ENCODE measurements at places on chromosomes 11 and 22.
A peak's percentile ranks its signal among the peaks of the same experiment; 100 is the strongest.

- DNase-seq: no peak
These were observed 44.4 kb upstream of the CLDN5 start for GRCh38 chr22:19568337-19569275.

- DNase-seq: no peak
These were observed 445.9 kb upstream of the ANO3 start for GRCh38 chr11:25886036-25886435.

DNA sequence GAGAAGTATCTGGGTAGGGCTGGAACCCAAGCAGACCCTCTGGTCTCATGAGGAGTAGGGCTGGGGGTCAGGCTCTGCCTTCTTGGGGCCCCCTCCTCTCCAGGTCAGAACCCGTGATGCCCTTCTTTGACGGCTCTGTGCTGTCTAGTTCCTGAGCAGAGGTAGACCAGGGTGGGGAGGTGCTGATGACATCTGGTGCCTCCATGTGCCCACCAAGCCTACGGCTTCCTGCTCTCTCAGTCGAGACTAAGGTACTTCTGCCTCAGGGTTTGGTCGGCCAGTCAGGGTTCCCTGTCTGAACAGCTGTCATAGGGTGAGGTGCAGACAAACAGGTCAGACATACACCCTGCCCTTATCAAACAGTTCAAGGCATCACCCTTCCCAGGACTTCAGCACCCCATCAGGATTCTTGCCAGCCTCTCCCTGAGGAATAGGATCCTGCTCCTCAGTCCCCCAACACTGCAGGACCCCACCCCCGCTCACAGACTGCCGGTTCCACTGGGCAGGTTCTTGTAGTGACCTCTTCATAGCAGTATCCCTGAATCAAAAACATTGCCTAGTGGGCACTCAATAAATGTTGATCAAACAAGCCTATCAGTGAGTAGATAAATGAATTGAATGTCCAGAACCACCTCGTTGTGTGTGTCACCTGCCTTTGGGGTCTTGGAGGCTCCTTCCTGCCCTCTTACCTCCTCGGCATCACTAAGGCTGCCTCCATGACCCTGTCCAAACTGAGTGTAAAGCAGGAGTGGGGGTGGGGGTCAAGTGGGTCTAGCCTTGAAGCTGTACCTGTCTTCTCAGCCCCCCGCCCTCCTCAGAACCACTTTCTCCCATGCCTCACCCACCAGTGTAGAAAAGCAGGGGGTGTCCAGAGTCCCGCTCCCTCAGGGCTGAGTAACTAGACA lies 158.2 kb downstream of the BUD13 start:
- DNase-seq: no peak

DNA sequence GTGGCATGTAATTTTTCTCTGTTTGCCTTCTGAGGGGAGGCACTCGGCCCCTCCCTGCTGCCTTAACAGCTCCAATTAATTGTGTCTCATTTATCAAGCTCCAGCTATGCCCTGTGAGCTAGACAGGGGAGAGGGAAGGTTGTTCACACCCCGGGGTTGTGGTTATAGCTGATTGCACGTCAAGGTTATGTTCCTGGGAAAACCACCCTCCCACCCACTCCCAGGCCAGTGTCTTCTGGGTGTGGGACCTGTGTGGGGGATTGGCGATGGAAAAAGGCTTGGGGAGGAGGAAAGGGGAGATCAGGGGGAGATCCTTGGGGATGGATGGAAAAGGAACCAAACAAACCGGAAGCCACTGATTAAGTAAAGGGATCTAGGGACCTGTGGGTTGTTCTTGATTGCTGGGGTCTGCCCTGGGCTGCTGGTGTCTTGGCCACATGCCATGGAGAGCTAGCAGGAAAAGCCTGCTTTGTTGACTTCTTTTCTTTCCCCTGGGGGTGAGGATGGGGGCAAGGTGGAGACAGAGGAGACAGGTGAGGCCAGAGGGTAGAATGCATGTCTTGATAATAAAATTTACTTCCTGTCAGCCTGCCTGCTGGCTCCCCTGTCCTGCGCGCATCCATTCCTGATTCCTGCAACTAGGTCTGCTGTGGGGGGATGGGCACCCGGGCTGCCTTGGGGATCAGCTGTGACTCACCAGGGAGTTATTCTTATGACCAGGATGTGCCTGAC lies 13.5 kb upstream of the SORL1-AS1 start:
- peak; percentile 19 for DNase-seq

- DNase-seq: no peak
These were observed 36.1 kb upstream of the SCN3B start for GRCh38 chr11:123690485-123690884.

GRCh38 chr22:36077271-36077670 lies 48.6 kb upstream of the RBFOX2 start:
- no peak for DNase-seq

DNA sequence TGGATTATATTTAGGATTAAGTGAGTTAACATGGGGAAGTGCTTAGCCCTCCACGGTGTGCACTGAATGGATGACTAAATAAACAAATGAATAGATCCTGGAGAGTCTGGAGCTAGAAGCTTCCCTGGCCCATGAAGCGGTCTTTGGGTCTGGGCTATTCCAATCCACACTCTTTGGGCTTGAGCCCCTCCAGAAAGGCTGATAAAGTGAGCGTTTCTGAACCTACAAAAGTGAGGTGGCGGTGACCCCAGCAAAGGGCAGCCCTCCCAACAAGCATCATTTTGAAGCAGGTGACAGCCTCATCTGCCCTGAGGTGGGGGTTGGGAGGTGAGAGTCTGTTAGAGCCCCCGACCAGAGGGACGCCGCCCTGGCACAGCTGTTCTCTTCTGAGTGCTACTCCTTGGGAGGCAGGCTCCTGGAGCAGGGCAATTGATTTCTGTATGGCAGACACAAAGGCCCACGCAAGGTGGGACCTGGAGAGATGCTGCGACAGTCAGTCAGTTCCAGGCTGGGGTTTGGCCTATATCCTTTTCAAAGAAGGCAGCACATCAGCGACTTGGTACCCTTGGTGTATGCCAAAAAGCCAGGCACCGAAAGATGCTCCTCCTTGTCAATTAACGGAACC lies 157.8 kb downstream of the CACNA1I start:
- DNase-seq: no peak

DNA sequence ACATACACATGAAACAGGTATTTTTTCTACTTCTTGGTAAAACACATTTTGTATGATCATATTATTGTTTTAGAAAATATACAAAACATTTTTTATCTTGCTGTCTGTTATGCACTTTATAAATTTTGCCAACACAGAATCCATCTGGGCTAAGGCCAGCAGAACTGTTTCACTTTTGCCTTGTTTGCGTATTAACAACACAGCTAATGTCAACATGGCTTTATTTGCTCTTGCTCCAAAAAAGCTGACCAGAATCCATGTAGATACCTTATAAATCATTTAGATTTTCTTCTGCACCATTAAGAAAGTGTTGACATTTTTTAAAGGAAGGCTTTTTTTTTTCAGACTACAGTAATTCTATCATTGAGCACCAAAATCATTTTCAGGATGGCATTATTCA lies 58.1 kb upstream of the PGR start:
- no peak for DNase-seq

DNA sequence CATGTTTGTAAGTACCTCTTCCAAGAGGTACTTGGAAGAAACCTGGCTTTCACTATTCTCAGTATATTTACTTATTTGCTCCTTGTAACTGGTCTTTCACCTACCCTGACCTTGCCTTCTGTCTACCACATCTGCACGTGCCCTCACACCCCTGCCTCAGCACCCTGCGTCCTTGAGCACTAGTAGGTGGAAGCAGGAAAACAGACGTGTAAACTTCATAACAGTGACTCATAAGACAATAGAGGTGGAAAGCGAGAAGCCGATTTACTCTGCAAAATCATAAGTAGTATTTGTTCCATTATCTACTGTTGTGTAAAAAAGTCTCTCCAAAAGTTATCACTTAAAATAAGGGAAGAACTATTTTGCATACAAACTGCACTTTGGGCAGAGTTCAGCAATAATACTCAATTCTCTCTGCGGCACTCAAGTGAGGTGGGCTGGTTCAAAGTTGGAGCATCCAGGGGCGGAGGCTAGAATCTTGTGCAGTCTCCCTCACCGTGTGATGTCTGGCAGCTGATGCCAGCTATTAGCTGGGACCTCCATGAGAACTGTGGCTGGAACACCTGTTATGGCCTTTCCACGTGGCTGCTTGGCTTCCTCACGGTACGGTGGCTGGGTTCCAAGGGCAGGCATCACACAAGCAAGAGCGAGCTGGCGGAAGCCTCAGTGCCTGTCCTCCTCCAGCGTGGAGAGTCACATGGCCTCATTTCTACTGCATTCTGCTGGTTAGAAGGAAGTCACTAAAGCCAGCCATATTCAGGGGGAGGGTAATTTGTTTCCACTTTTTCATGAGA lies 30.4 kb downstream of the PACS1 start:
- peak; percentile 31 for DNase-seq

- peak; percentile 11 for DNase-seq
These were observed 49.5 kb downstream of the MCHR1 start for GRCh38 chr22:40728731-40729189.

DNA sequence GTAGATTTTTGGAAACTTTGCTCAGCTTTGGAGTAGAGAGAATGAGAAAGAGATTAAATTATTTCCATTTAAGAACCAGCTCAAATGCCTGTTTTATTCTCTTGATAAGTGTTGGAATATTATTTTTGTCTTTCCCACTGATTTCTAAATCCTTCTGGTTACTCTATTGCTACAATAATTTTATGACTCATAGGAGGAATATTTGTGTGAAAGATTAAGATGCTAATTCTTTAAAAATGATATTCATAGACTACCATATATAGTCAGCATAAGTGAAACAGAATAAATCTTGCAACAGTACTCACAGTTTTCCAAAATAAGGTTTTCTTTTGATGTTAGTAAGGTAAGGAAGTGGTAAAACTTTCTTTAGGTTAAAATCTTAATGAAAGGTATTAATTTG lies 60.9 kb downstream of the YAP1 start:
- DNase-seq: no peak

DNA sequence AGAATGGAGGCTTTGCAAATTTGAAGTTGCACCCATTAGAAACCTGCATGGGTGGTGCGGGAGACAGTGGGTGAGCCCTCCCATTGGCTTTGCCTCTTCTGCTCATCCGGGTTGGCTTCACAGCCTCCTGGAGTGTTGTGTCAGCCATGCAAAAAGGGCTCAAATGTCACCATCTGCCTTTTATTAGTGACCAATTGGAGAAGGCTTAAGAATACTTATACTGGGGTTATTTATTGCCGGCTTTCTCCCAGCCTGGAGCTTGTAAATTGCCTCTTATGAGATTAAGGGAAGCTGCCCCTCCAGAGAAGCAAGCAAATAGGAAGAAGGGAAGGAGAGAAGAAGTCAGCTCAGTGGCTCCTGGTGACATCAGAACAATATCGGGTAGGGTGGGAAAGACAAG lies 182.6 kb downstream of the ST3GAL4 start:
- DNase-seq: no peak

DNA sequence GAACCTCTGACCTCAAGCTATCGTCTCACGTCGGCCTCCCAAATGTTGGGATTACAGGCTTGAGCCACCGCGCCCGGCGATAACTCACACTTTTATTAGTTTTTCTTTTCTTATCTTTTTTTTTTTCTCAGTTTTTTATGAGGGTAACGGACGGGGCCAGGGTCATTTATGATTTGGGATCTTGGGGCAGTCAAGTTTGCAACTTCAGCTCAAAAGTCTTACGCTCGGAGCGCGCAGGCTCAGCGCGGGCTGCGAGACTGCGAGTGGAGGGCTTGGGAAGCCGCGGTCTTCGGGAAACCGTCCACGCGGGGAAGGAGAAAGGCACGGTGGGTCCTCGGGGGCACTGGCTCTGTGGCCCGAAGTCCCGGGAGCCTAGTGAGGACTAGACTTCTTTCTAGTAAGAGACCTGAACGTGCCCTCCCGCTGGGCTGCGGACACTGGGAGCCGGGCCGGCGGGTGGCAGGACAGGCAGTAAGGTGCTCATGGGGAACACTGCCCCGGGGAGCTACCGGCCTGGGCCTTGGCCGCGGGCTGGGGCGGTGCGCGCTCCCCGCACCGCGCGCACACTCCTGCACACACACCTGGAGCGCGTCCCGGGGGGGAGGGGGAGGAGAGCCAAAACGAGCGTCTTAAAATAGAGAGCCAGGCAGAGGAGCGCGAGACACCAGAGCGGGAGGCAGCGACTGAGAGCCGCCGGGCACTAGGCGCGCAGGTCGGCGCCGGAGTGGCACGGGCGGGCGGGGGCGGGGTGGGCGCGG lies 476 bp upstream of the BARX2 start:
- DNase-seq: no peak

DNA sequence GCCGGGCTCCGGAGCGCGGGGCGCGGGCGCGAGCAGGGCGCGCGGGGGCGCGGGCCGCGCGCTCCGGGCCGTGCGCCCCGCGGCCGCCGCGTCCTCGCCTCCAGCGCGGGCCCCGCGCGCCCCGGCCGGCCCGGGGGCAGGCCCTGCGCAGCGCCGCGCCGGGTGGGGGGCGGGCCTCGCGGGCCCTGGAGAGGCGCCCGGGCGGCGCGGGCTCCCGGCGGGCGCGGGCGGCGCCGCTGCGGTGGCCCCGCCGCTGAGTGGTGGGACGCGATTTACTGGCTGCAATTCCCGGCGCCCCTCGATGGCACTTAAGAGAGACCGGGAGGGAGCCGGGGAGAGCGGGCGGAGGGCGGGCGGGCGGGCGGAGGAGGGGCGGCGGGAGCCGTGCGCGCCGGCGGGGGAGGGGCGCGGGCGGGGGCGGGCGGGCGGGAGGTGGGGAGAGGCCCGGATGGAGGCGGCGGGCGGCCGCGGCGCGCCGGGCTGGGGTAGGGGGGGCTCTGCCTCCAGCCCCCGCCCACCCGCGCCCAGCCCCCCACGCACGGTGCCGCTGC lies 73.2 kb upstream of the TCF20 start:
- no peak for DNase-seq

- no peak for DNase-seq
These were observed 15.3 kb downstream of the SULT4A1 start for GRCh38 chr22:43846966-43847365.

DNA sequence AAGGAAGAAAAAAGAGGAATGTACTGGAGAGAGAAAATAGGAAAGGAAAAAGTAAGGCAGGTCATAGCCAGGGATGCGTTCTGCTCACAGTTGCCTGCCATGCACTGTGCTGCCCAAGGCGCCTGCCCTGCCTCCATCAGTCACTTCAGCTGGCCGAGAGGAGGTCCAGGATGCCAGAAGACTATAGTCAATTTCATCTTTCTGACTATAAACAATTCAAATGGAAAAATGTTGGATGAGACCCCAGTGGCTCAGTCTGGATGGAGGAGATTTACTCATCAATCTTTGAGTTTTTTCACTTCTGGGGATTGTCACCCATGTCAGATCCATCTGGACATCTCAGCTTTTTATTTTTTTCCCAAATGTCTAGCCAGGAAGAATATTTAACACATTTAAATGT lies 36.7 kb upstream of the CLMP start:
- DNase-seq: no peak

Data from activated T-helper 1 cell treated with anti-CD3 and anti-CD28 coated beads, Interleukin-2, amount 50 U/mL, for 16 hours (primary cell).